ENCODE measurements at places on chromosomes 4 and X.

GRCh38 chr4:164438321-164438720 is 315.6 kb upstream of the SMIM31 start:
- no peak for DNase-seq

GRCh38 chr4:114688059-114688458 is 89.5 kb downstream of the UGT8 start:
- DNase-seq = no peak

DNA sequence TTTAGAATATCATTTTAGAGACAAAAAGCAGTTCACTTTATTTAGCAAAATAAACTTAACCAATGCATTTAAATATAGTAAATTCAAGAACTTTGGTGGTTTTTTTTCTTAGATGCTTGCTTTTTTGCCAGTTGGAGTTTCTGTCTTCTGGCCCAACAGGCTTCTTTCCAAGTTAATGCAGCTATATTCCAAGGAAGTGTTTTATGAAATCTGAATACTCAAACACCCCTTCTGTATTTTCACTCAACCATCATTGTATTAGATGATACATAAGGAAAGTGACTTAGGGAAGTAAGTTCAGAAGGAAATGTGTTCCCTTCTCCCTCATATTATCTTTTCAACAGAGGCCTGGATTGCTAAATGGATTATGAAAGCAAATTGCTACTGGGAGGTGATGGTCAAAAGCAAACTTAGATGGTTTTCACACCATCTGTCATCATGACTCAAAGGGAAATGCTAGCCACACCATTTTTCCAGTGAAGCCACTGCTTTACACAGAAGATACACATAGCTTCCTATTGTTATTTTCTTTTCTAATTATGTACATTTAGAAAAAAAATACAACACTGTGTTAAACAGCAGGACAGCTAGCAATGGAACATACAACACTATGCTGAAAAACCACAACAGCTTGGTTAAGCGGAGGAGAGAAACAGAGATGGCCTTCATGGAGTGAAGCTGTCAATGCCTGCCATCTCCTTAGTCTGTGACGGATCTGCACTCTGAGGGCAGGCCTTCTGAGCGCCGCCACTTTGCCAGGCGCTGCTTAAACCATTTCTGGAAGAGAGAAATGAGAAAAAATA is 32.9 kb downstream of the HOPX start:
- no peak for DNase-seq

- DNase-seq = no peak
Measured at GRCh38 chrX:21375708-21376009, 1.4 kb downstream of the CNKSR2 start.

DNA sequence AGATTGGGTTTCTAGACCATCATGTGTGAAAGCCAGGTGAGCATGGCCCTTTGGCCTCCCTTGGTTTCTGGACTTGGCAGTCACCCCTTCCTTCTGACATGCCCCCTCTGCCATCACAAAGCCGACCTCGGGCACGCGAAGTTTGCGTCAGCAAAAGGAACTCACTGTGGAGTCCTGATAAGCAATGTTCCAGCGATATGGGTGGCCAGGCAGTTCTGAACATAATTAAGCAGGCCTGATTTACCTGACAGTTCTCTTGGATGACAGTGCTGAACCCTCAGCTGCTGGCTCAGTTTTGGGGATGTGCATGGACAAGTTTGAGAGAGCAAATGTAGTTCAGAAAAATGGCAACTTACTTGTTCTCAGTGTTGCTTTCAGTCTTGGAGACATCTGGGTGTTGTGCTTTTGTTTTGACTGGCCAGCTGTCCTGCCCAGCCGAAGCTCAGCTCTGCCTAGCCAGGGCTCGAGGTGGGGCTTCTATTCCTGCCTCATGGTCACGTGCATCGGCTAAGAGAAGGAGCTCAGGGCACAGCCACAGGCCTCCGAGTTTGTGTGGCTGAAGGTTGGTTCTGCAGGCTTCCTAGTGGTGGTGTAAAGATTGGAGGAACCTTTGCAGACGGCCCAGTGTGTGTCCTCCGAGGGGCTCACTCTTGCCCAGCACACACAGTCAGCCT is 78.3 kb downstream of the CLDN34 start:
- DNase-seq = no peak

- no peak for DNase-seq
Measured at GRCh38 chrX:140292961-140293360, 211.9 kb downstream of the SOX3 start.
